ENCODE measurements at places on chromosomes 1 and 21. TPM values are rescaled to one million over a fixed set of nuclear protein-coding genes. Genes with fewer than 3 reads are reported as not detected.

STMN1 gene
- 1,950 TPM for polyA plus RNA-seq

LCE2C gene
- polyA plus RNA-seq, result not detected

DNAJC6 gene
- polyA plus RNA-seq, result 47.8 TPM

CFAP107 gene
- polyA plus RNA-seq, result not detected
